Melanocyte of skin (primary cell): ENCODE measurements at places on chromosomes 2 and 18. TPM values are rescaled to one million over a fixed set of nuclear protein-coding genes. Genes with fewer than 3 reads are reported as not detected.

DYNAP gene
- not detected in 2 replicates for total RNA-seq

SCYGR4 gene
- total RNA-seq = under 0.01 and 0.36 TPM in 2 replicates

SDC1 gene
- total RNA-seq = 9.7 and 11.7 TPM in 2 replicates

MOCOS gene
- 46.9 and 69.2 TPM in 2 replicates for total RNA-seq

MAIP1 gene
- 35.3 and 54.6 TPM in 2 replicates for total RNA-seq

IL36B gene
- not detected in 2 replicates for total RNA-seq

DAPL1 gene
- total RNA-seq = 1.3 and 5.9 TPM in 2 replicates

HOXD13 gene
- total RNA-seq = not detected in 2 replicates

SPC25 gene
- 4.0 and 6.9 TPM in 2 replicates for total RNA-seq

SERPINB4 gene
- not detected in 2 replicates for total RNA-seq

SMIM21 gene
- total RNA-seq = not detected in 2 replicates

REG3G gene
- total RNA-seq = not detected in 2 replicates

TMEM37 gene
- total RNA-seq = not detected in 2 replicates

PFN4 gene
- 0.31 and 0.67 TPM in 2 replicates for total RNA-seq

GREB1L gene
- under 0.01 and 1.1 TPM in 2 replicates for total RNA-seq

CTNNA2 gene
- 0.34 and 4.4 TPM in 2 replicates for total RNA-seq

UGT1A5 gene
- total RNA-seq = not detected in 2 replicates

HOXD12 gene
- total RNA-seq = 0.36 TPM in 1 of 2 replicates, not detected in the other

NEB gene
- 1.4 and 1.5 TPM in 2 replicates for total RNA-seq

CMPK2 gene
- 34.2 and 196 TPM in 2 replicates for total RNA-seq

SRD5A2 gene
- total RNA-seq = under 0.01 TPM in 1 of 2 replicates, not detected in the other

FSIP2 gene
- 0.15 TPM in 1 of 2 replicates, not detected in the other for total RNA-seq

CSRNP3 gene
- 4.5 and 5.7 TPM in 2 replicates for total RNA-seq

POTEC gene
- not detected in 2 replicates for total RNA-seq

SLC66A3 gene
- 33.0 and 39.6 TPM in 2 replicates for total RNA-seq

SKA1 gene
- total RNA-seq = 27.6 and 29.0 TPM in 2 replicates

RNF103 gene
- 11.7 and 18.5 TPM in 2 replicates for total RNA-seq

PDE1A gene
- under 0.01 TPM in 1 of 2 replicates, not detected in the other for total RNA-seq

FARSB gene
- total RNA-seq = 31.0 and 40.9 TPM in 2 replicates

ARHGAP25 gene
- total RNA-seq = 0.67 TPM in 1 of 2 replicates, not detected in the other

CKAP2L gene
- 6.5 and 8.9 TPM in 2 replicates for total RNA-seq

UBXN4 gene
- total RNA-seq = 47.1 and 58.2 TPM in 2 replicates

FOXI3 gene
- total RNA-seq = not detected in 2 replicates

NPAS2 gene
- 11.7 and 27.8 TPM in 2 replicates for total RNA-seq

EFEMP1 gene
- total RNA-seq = 11.0 and 14.8 TPM in 2 replicates

ANKRD30BL gene
- total RNA-seq = not detected in 2 replicates

FAM237A gene
- total RNA-seq = not detected in 2 replicates

RGPD3 gene
- total RNA-seq = 0.34 and 0.36 TPM in 2 replicates
